H9 (cell line): ENCODE measurements at places on chromosomes 5 and 9. TPM values are rescaled to one million over a fixed set of nuclear protein-coding genes. Genes with fewer than 3 reads are reported as not detected.
A peak's percentile ranks its signal among the peaks of the same experiment; 100 is the strongest.

PLGRKT gene
- 19.6 and 22.6 TPM in 2 replicates for total RNA-seq

DNA sequence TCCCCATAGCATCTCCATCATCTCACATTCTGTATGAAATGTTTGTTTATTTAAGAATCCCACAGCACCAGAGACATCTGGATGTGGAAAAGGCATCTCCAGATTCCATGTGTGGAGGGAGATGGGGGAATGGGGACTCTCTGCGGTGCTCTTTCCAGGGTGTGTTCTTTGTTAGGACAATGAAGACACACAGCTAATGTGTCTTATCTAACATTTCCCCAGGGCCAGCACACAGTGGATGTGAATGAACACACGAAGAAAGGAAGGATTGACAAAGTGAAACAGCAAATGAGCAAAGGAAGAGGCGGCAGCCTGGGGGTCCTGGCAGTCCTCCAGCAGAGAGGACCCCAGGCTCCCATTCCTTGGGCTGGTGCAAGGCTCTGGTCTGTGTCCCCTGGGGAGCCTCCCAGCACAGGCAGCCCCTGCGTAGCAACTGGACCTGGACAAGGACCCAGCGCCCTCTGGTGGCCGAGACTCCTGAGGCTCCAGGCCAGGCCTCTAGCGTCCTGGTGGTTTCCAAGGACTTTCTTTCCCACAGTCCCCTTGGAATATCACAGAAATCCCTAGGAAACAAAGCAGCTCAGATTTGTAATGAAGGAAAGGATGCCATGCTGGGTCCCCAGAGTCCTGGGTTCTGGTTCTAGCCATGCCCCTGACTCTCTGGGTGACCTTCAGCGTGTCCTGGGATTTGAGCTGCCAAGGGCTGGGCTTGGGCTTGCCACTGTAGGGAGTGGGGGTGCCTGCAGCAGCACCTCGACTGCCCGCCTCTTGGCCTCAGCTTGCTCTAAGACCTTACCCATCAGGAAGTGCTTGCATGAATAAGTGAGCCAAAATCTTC lies 3.5 kb upstream of the PDLIM7 start:
- DNase-seq: peak; percentile 94

CEL gene
- 3.6 and 4.0 TPM in 2 replicates for total RNA-seq

- DNase-seq: no peak
These were observed 115.1 kb upstream of the IRX4 start for GRCh38 chr5:1997640-1998347.

SPACA9 gene
- 0.99 and 1.3 TPM in 2 replicates for total RNA-seq

DNA sequence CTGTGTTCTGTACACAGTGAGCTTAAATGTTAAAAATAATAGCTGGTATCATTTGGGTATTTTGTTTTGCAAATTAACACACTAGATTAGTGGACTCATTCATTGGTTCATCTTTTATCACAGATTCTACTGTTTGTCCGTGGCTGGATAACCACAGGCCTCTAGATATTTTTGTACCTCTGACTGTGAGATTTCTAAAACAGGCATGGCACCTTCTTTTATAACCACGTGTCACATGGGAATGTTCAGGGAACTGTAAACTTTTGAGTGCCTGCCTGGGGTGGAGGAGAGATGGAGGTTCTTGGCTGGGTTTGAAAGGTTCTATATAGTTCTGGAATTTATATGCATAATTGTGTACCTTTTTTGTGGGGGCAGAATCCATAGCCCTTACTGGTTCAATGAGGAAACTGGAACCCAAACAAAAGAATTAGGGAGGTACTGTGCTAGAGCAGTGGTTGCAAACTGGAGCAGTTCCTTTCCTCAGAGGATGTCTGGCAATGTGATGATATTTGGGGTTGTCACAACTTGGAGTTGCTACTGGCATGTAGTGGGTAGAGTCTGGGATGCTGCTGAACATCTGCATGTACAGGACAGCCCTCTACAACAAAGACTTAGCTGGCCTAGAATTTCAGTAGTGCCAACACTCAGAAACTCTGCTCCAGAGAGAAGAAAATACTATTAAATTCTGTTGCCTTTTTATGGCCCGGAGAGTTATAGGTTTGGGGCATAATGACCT lies 16.9 kb downstream of the TLE4 start:
- no peak for DNase-seq

FAM78A gene
- 1.9 and 2.1 TPM in 2 replicates for total RNA-seq

DNA sequence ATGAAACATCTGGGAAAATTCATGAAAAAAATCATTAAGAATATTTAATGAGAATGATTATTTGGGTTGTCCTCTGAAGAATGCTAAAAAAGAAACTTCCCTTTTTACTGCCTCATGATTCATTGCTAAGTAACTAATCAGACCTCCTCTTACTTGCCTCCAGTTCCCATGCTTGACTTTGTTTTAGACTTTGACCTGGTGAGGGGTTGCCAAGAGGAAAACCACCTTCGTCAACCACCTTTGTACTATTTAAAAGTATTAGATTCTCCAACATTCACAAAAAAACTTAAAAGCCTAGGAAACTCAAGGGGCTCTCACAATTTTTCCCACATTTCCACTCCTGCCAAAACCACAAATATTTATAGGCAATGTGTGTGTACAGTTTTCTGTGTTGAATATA lies 115.2 kb upstream of the ST8SIA4 start:
- DNase-seq: no peak

SHISAL2B gene
- total RNA-seq: 5.0 and 5.4 TPM in 2 replicates
